Jurkat, Clone E6-1 (cell line): ENCODE measurements at places on chromosomes 5 and 9.
A peak's percentile ranks its signal among the peaks of the same experiment; 100 is the strongest.

- no peak for DNase-seq
These were observed 14.4 kb downstream of the ELAVL2 start for GRCh38 chr9:23811633-23812032.

- DNase-seq: no peak
These were observed 521.2 kb downstream of the CHSY3 start for GRCh38 chr5:130425424-130425823.

DNA sequence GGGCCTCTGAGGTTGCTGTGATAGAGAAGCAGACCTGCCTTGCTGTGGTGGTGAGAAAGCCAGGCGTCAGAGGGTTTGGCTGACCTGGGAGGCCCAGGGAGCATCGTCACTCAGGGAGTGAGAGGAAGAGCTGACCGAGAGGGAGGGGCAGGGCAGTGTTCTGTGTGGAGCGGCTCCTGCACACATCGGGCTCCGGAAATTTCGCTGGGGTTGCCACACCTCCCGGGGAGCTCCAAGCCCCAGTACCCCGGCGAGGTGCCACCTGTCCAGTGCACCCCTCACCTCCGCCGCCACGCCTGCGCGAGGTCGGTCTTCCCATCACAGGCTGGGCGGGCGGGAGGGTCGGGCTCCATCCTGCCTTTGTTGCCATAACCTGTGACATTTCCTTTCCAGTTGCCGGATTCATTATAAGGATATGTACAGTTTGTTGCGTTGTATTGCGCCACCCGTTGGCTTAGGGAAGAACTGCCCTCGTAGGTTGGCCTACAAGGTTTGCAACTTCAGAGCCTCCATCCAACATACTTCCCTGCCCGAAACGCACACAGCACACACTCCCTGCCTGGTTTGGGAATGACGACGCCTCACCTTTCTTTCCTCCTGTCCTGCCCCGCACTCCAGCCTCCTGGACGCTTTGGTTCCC, 223.2 kb downstream of the CACNA1B start:
- DNase-seq: no peak

DNA sequence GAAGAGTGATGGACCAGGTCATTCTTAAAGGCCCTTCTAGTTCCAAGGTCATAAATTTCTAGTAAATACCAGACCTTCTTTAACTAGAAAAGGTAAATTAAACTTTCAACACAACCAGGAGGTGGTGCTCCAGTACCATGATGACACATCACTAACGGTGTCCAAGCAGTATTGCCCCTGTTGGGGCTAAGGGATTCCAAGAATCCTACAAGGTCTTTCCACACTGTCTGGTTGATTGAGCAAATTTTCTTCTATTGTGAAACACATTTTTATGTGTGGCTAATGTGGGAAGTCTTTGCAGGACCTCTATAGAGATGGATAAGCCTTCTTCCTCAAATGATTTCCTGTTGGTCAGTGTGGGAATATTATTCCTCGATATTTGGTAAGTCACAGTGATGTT, 459.6 kb upstream of the PAPPA start:
- peak; percentile 6 for DNase-seq

DNA sequence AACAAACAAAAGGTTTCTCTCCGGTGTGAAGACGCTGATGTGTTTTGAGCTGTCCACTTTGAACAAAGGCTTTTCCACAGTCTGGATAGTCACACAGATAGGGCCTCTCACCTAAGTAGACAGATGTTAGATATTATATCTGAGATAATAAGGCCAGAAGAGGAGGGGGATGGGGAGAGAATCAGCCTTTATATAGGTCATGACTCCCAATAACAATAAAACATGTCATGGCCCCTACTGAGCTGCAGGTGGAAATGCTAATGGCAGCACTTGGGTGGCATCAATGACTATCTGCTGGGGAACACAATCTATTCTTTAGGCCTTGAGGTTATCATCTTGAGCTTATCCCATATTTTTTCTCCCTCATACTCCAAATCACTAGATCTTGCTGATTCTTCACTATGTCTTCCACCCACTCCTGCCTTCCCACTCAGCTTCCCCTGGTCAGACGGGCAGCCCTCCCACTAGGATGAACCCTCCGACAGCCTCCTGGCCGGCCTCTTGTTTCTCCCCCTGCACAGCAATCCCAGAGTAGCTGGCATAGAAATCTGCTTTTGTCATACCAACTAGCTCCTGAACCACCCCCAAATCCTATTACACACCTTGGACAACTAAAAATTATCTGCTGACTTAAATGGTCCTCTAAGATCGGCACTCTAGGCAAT, 11.5 kb upstream of the SLC35D2 start:
- no peak for DNase-seq

GRCh38 chr9:133385452-133385851, 9.3 kb downstream of the STKLD1 start:
- DNase-seq: no peak

- peak; percentile 21 for DNase-seq
These were observed 6.0 kb upstream of the ZDHHC11 start for GRCh38 chr5:856531-857425.

DNA sequence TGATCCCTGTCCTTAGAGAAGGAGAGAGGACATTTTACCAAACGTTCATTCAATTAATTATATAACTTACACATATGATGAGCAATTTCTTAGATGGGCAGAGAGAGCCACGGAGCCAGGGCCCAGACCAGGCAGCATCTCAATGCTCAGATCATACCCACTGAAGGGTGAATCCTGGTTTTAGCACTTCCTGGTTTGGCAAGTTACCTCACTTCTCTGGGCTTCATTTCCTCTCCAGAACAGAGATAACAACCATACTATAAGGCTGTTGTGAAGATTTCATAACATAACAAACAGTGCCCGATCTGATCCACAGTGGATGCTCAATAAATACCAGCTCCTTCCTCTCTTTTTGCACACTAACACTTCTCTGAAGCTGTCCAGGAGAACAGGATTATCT, 271.1 kb downstream of the DENND1A start:
- no peak for DNase-seq

GRCh38 chr9:27447031-27447683, 76.9 kb upstream of the IFNK start:
- no peak for DNase-seq

- DNase-seq: peak; percentile 58
These were observed 47.4 kb upstream of the BARX1 start for GRCh38 chr9:94002316-94003140.

DNA sequence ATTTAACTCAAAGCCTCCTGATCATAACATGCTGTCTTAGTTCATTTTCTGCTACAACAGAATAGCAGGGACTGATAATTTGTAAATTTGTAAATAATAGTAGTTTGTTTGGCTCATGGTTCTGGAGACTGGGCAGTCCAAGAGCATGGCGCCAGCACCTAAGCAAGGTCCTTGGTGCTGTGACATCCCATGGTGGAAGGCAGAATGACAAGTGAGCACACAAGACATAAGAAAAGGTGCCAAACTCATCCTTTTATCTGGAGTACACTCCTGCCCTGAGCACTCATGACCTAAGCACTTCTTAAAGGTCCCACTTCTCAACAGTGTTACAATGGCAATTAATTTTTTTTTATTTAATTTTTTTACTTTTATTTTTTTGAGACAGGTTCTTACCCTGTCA, 16.1 kb downstream of the UBE2B start:
- DNase-seq: no peak

- no peak for DNase-seq
These were observed 2.9 kb upstream of the ARHGEF39 start for GRCh38 chr9:35667939-35668338.

DNA sequence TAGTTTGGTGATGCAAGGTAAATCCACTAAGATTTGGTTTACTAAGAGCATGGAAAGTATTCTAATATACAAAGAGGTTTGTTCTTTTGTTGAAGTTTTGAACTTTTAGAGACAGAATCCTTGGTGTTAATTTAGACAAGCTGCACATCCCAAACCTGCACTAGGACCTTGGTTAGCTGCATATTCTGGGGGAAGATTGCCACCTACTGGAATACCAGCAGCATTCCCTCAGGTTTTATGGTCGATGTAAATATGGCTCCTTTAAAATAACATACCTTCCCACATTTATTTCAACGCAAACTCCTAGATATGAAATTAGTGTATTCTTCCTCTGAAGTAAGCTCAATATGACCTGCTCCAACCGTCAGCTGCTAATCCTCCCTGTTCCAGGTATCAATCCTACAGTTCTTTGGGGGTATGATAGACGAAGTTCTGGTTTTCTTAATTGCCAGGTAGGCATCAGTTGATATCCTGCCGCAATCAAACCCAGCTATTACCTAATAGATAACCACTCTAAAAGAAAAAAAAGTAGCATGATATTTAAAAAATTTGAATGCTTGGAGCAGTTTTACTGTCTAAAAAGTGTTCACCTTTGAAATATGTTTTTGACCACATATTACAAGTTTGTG, 624.1 kb downstream of the ISL1 start:
- DNase-seq: peak; percentile 14

- DNase-seq: no peak
These were observed 1329.4 kb downstream of the PTPRD start for GRCh38 chr9:9283159-9283986.

DNA sequence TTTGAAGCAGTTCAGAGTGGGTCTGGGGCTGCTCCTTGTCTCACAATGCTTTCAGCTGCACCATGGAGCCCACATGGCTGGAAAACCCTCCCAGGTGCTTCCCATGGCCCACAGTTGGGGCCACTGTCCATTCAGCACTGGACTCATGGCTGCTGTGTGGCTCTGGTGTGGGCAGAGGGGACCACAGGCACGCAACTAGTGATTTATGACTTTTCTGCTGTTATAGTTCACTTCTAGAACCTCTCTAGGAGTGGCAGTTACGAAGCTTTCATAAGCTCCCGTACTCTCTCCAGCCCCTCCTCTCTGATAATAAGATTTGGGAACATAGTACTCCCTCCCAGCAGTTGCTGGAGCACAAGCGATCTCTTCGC, 29.0 kb downstream of the GLRA1 start:
- no peak for DNase-seq

GRCh38 chr5:105057001-105057436, 1494.4 kb upstream of the NUDT12 start:
- DNase-seq: no peak

- DNase-seq: no peak
These were observed 10.1 kb downstream of the ISCA1 start for GRCh38 chr9:86272221-86272620.

DNA sequence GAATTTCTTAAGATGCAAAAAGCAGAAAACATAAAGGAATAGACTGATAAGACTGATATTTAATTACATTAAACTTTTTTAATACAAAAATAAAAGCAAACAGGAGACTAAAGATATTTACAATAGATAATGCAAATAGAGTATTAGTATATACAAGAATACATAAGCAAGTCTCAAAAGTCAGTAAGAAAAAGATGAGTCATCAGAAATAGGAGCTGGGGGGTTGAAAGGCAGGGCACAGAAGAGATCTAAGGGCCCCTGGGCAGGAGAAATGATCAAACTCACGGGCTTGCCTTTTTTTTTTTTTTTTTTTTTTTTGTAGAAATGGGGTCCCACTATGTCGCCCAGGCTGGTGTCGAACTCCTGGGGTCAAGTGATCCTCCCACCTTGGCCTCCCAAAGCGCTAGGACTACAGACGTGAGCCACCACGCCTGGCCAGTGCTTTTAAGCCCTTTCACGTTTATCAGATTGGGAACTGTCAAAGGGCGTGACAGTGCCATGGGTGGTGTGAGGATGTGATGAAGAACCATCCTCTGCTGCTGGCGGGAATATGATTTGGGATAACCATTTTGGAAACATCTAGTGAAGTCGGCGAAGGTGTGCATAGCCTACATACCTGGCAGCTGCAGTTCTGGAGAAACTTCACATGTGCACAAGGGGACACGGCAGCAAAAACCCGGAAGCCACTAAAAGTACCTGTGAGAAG, 126.1 kb downstream of the CACNA1B start:
- DNase-seq: no peak

- no peak for DNase-seq
These were observed 225.6 kb downstream of the PCSK1 start for GRCh38 chr5:96207420-96207819.

DNA sequence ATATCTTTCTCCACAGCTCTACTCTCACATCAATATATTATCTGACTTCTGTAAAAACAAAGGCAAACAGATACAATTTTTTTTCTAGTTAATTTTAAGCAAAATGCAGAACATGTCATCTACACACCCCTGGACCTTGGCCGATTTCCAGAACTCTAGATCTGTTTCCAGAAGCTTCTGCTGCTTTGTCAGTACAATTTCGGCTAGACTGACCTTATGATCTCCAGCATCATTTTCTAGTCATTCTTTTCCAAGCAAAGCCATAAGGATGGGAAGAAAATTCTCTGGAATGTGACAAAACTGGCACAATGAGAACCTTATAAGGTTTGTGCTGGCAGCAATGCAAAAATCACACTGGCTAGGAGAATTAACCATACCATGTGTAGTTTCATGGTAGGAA, 132.8 kb upstream of the MPDZ start:
- no peak for DNase-seq

GRCh38 chr5:19625562-19625961, 362.4 kb downstream of the CDH18 start:
- no peak for DNase-seq

DNA sequence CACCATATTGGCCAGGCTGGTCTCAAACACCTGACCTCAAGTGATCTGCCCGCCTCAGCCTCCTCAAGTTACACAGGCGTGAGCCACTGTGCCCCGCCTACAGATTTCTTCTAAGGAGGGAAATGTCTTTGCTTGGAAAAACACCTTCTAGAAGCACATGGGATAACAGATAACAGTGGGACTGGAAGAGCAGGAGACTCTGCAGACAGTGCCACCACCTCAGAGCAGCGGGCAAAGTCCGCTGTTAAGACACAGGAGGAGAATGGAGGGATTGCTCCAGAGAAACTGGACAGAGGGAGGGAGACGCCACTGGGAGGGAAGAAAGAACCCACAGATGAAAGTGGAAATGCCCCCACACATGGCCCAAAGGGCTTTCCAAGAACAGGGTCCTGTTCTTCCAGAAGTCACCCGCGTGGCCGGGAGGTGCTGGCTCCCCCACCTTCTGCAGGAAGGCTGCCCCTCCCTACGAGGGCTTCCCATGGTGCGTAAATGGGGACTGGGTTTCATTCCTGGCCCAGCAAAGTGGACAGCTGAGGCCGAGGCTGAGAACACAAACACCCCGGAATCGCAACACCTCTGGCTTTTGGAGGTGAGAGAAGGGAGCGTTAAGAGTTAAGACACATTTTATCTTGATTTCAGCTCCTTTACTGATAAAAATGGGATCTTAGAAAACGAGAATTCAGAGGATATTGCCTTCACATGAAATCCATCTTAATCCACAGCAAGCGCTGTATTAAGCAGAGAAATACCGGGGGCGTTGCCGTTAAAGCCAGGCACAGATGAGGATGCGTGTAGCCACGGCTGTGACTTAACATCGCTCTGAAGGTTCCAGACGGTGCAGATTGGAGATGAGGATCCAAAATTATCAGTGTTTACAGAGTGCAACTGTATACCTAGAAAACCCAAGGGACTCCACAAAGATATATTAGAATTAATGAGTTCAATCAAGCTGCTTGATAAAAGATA, 11.2 kb downstream of the ADAMTS2 start:
- no peak for DNase-seq

GRCh38 chr9:97880336-97880735, 27.3 kb downstream of the FOXE1 start:
- no peak for DNase-seq
